ENCODE measurements at places on chromosomes 4 and X.
A peak's percentile ranks its signal among the peaks of the same experiment; 100 is the strongest.

DNA sequence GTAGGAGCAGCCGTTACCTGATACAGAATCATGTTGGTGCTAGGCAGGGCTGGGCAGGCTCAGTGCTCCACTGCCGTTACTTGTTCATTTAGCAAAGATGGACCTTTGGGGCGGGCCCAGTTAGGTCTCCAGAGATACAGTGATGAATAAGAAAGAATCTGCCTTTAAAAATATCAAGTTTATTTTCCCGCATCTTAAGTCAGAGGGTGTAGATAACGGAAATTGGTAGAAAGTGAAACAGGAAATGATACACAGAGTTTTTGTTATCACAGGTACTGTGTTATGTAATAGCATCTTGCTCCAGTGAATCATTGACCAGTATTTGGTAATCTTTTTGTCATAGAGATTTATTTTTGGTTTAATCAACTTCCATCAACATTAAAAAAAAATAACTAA lies 5.5 kb downstream of the TMEM131L start:
- no peak for DNase-seq

GRCh38 chrX:6748595-6748994 lies 213.7 kb upstream of the VCX3A start:
- DNase-seq, result no peak

- no peak for DNase-seq
These were observed 727.7 kb downstream of the DMD start for GRCh38 chrX:32483534-32484136.

- no peak for DNase-seq
These were observed 726.1 kb upstream of the POU3F4 start for GRCh38 chrX:82782014-82782413.

DNA sequence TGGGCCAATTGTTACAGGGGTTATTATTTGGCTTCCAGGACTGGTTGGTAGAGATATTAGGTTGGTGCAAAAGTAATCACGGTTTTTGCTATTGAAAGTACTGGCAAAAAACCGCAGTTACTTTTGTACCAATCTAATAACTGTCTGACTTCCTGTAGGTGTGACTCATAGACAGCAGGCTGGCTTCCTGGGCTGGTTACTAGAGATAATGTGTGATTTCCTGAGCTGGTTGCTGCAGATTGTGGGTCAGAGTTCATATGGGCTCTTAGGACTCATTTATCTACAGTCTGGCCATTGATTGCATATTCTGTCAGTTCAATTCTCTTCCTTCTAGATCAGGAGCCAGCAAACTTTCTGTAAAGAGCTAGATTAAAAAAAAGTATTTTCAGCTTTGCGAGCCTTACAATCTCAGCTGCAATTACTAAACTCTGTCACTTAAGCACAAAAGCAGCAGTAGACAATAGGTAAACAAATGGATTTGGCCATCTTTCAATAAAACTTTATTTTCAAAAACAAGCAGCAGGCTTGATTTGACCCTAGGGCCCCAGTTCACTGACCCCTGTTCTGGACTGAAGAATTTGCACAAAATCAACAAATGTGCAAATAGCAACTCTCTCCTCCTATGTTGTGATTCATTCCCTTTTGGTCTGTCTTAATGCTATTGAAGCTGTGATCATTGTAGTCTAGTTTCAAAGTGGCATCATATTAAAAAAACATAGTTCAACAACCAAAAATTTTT lies 50.8 kb upstream of the BOD1L1 start:
- DNase-seq, result no peak

- DNase-seq, result no peak
These were observed 49.4 kb upstream of the CHRNA9 start for GRCh38 chr4:40285692-40286091.

- peak; percentile 26 for DNase-seq
These were observed 2463.1 kb downstream of the ARAP2 start for GRCh38 chr4:33780952-33781791.

DNA sequence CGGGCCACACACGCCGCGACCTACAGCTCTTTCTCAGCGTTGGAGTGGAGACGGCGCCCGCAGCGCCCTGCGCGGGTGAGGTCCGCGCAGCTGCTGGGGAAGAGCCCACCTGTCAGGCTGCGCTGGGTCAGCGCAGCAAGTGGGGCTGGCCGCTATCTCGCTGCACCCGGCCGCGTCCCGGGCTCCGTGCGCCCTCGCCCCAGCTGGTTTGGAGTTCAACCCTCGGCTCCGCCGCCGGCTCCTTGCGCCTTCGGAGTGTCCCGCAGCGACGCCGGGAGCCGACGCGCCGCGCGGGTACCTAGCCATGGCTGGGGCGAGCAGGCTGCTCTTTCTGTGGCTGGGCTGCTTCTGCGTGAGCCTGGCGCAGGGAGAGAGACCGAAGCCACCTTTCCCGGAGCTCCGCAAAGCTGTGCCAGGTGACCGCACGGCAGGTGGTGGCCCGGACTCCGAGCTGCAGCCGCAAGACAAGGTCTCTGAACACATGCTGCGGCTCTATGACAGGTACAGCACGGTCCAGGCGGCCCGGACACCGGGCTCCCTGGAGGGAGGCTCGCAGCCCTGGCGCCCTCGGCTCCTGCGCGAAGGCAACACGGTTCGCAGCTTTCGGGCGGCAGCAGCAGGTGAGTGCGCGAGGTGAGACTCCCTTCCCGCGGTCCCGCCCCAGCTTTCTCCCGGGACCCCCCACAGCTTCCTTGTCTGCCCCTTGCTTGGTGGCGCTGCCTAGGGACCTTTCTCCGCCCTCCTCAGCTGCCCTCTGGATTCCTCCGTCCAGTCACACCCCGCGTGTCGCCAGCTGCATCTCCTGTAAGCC lies 678 bp downstream of the BMP3 start:
- DNase-seq, result peak; percentile 33

GRCh38 chr4:20044966-20045365 lies 206.7 kb upstream of the SLIT2 start:
- DNase-seq, result no peak

GRCh38 chr4:78863254-78863869 lies 75.9 kb downstream of the PAQR3 start:
- DNase-seq, result no peak

DNA sequence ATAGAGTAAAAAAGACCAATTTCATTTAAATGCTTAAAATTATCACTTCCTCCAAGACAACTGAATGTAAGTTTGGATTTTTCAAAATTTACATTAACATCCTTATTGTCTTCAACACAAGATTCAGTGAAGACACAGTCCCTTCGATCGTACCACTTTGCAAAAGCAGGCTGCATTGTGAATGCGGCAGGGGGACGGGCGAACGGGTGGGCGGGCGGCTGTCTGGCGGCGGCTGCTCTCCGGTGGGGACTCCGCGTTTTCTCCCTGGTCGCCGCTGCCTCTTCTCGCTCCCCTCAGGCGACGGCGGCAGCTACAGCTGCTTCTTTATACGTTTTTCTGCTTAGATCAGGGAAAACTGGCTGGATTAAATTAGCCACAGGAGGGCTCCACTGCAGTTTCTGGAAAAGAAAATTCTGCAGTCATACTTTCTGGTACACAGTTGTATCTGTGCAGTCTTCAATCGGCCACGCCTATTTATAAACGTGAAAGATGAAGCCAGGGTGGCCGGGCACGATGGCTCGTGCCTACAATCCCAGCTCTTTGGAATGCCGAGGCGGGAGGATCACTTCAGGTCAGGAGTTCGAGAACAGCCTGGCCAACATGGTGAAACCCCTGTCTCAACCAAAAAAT lies 33.9 kb upstream of the HPF1 start:
- peak; percentile 82 for DNase-seq

- DNase-seq, result no peak
These were observed 168.1 kb upstream of the MAP3K15 start for GRCh38 chrX:19683358-19683757.

Measured in myocyte (in vitro differentiated cells).